ENCODE measurements at places on chromosomes 3 and 15.

- DNase-seq: no peak
Measured at GRCh38 chr15:90933301-90933700, 952 bp upstream of the HDDC3 start.

DNA sequence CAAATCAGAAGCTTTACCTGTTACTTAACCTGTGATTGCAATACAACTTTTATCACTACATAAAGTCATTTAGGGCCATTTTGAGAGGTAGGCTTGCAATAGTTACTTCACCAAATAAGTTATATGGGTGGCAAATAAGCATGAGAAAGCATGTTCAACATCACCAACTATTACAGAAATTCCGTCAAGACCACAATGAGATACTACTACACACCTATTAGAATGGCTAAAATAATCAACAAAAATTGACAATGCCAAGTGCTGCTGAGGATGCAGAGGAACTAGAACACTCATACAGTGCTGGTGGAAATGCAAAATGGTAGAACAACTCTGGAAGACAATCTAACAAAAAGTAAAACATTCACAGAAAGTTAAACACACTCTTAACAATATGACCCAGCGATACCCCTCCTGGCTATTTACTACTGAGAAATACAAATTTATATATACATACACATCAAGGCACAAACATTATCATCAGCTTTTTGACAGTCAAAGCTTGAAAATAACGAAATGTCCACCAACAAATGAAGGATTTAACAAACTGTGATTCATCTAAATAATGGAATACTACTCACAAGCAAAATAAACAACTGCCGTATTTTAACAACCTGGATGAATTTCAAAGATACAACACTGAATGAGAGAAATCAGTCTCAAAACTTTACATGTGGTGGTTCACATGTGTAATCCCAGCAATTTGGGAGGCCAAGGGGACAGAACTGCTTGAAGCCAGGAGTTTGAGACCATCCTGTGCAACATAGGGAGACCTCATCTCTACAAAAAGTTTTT lies 82.9 kb downstream of the MYO9A start:
- DNase-seq: no peak

DNA sequence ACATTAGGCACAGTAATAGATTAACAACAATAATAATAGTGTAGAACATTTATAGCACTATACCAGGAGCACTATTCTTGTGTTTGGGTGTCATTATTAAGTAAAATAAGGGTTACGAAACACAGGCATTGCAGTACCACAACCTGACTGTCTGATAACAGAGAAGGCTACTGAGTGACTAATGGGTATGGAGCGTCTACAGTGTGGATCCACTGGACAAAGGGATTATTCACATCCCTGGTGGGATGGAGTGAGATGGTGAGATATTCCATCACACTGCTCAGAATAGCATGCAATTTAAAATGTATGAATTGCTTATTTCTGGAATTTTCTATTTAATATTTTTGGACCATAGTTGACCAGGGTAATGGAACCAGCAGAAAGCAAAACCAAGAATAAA lies 18.2 kb downstream of the MINDY4B start:
- DNase-seq: no peak

- DNase-seq: no peak
Measured at GRCh38 chr3:171548917-171549316, 88.7 kb upstream of the TNIK start.

DNA sequence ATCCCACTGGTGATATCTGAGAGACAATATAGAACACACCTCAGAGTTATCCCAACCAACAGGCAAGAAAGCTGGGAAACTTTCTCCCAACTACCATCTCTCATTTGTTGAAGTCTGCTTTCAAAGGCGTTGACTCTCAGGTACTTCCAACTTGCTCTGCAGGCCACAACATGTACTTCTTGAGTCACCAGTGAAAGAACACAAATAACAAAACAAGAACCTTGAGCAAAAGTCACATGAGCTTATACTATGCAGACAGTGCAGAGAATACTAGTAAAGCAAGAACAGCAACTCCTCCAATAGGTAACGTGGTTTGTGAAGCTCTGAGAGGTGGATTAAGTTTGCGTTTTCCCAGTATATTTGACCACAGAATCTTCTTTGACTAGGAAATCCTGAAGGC lies 20.6 kb downstream of the SNTN start:
- DNase-seq: no peak

DNA sequence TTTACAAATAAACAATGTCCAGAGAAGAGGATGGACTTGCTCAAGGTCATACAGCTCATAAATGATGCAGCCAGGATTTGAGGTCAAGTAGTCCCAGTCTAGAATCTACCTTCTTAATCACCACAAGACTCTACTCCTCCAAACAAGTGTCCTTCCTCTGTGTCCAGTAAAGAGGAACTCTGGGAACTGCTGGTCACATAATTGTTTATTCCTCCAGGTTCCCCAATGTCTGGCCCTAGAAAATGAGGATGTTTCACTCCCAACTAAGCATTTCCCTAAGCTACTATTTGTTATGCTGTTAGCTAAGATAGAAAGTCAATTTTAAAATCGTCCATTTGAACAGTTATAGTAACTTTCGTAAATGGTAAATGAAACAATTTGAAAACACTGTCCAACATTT lies 192.4 kb downstream of the FHIT start:
- DNase-seq: no peak

GRCh38 chr3:78875436-78875835 lies 892.4 kb downstream of the ROBO1 start:
- DNase-seq: no peak

- DNase-seq: no peak
Measured at GRCh38 chr3:8460050-8460708, 41.4 kb upstream of the LMCD1 start.

DNA sequence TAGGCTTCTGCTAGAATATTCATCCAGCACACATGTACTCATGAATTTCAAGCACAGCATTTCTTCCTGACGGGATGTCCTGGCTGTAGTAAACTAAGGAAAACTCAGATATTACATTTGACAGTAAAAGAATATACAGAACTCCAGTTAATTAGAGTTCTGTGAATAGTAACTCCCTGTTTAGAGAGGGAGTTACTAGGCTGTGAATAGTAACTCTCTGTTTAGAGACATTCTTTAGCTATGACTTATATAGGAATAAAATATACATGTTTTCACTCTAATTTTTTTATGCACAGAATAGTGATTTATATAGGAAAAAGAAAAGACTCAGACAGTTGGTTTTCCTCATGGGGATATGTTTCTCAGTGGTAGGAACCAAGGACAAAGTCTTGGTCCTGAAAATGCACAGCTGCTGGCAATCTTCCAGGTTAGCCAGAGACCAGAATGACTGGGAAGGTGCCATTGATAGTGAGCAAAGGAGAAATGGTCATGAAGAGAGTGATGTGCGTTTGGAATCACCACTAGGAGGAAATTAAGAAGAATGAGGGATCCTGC lies 480.7 kb upstream of the THBS1 start:
- no peak for DNase-seq

GRCh38 chr3:184594371-184595001 lies 32.9 kb downstream of the EPHB3 start:
- DNase-seq: no peak

DNA sequence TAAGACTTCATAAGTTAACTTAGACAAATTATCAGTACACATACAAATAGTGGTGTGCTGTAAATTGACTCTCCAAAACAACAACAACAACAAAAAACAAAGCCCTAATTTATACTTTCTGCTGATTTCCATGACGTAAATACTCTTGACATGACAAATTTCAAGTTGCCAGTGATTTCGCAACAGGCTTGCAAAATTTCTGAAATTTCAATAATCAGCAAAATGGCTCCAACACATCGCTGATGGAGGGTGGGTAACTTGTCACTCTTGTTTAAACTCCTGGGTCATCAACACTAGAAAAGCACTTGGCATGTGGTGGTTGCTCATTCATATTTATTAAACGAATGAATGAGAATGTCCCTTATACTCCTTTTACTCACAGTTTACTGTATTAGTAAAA lies 205.2 kb upstream of the SATB1 start:
- DNase-seq: no peak

GRCh38 chr3:196193133-196193735 lies 18.0 kb downstream of the ZDHHC19 start:
- no peak for DNase-seq

DNA sequence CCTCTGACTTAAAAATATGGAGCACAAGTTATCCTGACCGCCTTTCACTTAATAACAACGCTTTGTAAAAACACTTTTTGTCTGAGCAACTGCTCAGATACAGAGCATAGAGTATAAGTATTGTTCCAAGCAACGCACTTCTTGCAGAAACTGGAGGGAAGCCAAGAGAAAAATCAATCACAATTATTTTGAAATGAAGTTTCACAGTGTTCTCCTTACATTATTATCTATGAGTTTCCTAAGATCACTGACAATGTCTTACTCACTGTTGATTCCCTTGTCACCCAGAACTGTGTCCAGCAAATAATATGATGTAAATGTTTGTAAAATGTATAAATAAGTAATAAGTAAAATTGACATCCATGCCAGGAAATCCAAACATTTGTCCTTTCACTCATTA lies 184.6 kb upstream of the GPR149 start:
- DNase-seq: no peak

DNA sequence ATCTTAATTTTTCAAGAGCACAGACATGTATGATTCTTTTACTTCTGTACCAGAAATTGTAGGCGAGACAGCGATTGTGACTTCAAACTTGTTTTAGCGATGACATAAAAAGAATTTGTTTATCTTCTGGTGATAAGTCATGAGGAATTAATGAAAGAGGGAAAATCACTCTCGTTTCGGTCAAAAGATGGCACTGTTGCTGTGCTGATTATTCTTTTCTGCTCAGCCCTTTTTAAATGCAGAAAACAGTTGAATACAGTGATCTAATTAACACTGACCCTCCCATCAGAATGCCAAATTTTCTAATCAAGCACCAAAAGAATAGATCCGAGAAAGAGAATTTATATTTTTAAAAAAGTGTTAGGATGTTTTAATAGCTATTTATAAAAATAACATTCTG lies 52.6 kb downstream of the NSUN3 start:
- no peak for DNase-seq

DNA sequence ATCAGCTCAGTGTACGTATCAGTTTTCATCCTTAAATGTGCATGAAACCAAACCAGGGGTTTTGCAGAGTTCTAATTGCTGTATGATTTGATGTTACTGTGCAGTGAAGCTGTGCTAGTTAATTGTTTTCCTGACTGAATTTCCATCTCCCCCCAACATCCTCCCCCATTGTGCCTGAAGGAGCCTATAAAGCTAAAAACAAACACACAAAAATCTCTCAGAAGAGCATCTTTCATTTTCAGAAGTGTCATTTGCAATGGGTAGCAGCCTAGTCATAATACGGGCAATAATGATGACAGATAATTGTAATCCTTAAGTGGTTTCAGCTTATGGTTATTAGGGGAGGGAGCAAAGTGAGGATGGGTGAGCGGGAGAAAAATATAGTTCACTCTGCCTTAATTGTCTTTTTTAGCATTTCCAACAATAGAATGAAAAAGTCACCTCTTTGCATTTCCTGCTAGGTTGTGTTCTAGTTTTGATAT lies 207.9 kb upstream of the TBL1XR1 start:
- no peak for DNase-seq

DNA sequence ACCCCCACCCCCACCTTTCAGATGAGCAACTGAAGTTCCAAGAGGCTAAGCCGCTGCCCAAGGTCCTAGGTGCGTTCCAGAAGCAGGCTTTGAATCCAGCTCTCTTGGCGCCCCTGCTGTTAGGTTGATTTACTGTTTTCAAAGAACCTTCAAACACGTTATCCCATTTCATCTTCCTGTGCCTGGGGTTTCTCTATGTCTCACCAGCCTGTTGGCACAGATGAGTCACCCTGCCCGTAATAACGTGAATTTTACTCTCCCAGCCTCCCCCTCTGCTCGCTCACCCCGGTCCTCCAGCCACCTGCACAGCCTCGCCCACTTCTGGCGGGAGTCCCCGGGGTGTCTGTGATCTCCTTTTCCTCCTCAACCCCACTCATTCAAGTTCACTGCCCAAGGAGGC lies 13.0 kb upstream of the TSEN2 start:
- DNase-seq: peak; percentile 33

DNA sequence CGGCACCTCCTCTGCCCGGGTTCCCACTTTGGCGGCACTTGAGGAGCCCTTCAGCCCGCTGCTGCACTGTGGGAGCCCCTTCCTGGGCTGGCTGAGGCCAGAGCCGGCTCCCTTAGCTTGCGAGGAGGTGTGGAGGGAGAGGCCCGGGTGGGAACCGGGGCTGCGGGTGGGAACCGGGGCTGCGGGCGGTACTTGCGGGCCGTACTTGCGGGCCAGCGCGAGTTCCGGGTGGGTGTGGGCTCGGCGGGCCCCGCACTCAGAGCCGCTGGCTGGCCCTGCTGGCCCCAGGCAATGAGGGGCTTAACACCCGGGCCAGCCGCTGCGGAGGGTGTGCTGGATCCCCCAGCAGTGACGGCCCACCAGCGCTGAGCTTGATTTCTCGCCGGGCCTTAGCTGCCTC lies 14.4 kb upstream of the DAPK2 start:
- DNase-seq: no peak

- no peak for DNase-seq
Measured at GRCh38 chr15:80878242-80878866, 99.2 kb downstream of the CEMIP start.

- DNase-seq: no peak
Measured at GRCh38 chr3:55698831-55699230, 211.7 kb upstream of the WNT5A start.

DNA sequence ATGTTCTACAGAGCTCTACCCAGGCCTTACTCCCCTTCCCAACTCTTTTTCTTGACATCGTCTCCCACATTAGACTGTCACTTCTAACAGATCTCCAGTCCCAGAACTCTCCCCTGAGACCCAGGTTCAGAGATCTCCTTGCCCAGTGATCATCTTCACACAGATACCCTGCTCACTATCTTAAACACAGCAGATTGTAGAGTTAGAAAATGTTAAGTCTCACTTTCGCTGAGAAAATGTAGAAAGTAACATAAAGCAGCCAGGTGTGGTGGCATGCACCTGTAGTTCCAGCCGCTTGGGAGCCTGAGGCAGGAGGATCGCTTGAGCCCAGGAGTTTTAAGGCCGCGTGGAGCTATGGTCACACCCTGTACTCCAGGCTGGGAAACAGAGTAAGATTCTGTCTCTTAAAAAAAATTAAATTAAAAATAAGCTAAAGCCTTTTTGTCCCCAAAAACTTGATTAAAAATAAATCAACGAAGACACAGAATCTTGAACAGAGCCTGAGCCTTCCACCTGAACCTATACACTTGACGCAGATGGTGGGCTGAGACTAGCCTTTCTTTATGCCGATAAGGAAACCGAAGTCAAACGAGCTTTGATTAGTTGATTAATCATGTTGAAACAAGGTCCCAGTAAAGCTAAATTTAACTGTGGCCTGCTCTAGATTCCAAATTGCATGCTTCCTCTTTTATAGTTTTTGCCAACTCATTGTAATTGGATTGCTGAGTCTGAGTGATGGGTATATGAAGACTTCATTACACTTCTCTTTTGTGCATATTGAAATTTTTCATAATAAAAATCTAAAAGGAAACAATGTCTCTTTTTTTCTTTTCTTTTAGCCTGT lies 31.3 kb upstream of the BLM start:
- DNase-seq: no peak

DNA sequence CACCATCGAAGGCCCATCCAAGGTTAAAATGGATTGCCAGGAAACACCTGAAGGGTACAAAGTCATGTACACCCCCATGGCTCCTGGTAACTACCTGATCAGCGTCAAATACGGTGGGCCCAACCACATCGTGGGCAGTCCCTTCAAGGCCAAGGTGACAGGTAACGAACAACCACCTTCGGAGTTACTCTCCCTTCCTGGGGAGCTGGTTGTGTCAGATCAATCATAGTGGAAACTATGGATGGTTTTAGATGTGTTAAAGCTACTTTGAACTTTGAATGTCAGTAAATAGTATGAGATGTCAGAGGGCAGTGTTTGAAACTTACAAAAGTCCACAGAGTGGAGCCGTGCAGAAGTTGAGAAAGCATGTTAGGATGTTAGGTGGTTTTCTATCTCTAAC lies 42.3 kb downstream of the DNASE1L3 start:
- no peak for DNase-seq
